ENCODE measurements at places on chromosomes 12 and 14. TPM values are rescaled to one million over a fixed set of nuclear protein-coding genes. Genes with fewer than 3 reads are reported as not detected.

The SNRNP35 gene
- total RNA-seq, result 30.7 TPM

The GPD1 gene
- 0.53 TPM for total RNA-seq

The VEZT gene
- total RNA-seq, result 38.2 TPM

The ZC2HC1C gene
- total RNA-seq, result 0.21 TPM

The CLECL1 gene
- total RNA-seq, result not detected

The GALNT4 gene
- 4.2 TPM for total RNA-seq
